Cerebellar nuclear complex (tissue), 1 donor: ENCODE measurements at places on chromosomes 11 and 22.

DNA sequence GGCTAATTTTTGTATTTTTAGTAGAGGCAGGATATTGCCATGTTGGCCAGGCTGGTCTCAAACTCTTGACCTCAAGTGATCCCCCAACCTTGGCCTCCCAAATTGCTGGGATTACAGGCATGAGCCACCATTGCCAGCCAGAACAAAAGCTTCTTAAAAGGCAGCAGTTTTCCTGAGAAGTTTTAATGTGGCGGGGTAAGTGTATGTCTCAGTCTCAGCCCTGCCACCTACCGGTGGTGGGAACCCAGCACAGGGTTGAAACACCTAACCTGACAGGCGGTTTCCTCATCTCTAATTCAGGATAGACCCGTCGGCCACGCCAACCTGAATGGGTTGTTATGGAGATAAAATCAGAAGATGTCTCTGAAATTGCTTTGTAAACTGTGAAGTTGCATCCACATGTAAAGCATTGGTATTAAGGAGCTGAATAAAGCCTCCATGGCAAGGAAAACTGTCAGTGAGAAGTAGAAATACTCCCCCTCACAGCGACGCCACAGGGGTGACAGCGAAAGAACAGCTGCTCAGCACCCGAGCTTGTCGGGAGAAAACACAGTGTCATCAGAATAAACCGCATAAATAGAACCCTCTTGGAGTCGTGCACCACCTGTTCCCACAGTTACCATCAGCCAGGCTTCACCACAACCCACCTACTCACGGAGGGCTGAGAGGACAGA lies 165.9 kb upstream of the NCAM1 start:
- DNase-seq: no peak

GRCh38 chr11:64643256-64643881 lies 52.3 kb downstream of the SLC22A12 start:
- DNase-seq: no peak

DNA sequence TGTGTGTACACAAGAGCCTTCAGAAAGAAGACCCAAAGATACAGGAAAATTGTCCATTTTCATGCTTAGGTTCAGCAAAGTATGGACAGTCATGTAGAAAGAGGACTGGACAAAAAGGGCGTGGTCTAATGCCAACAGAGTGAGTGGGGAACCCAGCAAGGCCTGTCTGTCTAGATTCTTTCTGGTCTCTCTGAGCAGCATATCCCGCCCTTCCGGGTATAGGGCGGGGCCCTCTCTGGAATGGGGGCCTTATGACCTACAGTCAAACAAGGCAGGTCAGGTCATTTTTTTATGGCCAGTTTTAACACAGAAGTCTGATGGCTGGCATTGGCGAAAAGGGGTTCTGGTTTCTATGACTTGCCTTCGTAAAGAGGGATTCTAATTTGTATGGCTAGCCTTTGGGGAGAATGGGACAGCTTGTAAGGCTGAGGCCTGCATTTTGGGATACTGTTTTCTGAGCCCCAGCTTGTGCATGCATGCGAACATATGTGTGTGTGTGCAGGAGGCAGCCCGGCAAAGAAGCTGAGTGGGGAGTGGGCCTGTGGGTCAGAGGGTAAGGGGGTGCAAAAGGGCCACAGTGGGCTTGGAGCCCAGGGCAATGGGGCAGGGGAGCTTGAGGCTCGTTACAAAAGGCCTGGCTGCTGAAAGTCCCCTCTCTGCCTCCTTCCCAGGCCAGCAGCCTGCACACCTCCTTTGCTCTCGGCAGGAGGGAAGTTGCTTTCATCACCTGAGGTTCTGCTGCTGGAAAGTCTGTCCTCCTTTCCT lies 130.5 kb upstream of the B3GAT1 start:
- no peak for DNase-seq

DNA sequence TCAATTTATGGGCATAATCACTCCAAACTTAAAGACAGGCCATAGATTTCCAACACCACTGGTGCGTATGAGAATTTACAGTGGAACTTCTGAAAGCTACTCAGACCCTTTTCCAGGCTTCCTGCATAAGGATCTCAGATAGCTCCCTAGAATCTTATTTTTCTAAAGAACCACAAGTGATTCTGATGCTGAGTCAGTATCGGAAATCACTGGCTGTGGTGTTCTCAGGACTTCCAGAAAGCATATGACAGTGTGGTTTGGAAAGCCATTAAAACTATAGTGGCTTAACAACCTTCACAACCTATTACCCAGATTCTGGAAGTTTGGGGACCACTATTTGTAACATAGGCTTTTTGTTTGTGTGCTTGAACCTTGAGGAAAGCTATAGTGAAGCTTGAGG lies 756.0 kb downstream of the DLG2 start:
- no peak for DNase-seq

DNA sequence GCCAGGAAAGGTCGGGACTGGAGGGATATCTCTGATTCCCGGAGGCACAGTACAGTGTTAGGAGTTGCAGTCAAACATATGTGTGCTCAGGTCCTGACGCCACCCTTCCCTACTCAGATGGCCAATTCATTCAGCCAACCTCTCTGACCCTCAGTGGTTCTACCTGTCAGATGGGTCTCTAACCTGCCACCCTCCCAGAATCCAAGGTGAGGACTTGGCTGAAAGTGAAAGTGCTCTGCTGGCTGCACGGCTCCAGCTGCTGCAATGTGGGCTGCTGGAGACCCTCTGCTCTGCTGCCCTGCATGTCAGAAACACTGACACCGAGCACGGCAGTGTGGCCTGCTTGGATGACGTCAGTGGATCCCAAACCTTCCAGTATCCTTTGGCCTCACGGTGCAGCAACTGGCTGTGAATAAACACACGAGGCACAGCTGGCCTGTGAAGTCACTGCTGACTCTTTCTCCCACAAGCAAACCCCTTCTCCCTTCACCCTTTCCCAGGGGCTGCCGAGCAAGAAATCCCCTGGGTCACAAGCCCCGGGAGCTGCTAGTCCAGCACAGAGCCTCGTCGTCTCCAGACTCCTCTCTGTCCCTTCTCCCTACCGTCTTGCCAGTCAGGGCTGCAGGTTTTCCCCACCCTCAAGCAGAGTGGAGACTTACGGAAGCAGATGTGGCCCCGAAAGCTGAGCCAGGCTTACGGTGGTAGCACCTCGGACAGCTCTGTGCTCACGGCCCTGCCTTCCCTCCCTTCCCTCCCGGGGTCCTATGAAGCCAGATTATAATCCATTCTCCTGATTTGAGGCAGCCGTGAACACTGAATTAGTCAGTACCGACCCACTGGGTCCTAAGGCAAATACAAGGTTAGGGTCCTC lies 24.3 kb downstream of the KIAA0930 start:
- no peak for DNase-seq

DNA sequence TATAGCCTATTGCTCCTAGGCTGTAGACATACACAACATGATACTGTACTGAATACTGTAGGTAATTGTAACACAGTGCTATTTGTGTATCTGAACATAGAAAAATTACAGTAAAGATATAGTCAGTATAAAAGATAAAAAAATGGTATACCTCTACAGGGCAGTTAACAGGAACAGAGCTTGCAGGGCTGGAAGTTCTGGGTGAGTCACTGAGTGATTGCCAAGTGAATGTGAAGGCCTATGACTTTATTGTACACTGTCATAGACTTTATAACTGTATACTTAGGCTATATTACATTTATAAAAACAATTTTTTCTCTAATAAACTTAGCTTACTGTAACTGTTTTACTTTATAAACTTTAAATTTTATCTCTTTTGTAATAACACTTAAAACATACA lies 332.4 kb upstream of the ARHGAP42 start:
- no peak for DNase-seq

DNA sequence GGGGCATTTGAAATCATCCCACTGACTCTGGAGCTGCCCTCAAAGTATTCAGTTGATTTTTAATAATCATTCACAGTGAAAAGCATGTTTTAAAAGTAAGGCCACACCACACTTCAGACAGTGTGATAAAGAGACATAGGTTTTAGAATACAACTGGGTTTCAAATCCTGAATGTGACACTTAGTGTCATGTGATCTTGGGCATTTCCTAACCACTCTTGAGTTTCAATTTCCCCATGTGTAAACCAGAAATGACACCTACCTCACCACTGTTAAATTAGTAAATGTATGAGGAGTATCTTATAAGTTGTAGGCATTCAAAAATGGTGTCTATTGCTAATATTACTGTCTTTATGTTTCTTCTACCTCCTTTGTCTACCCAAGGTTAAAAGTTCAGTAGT lies 5.4 kb downstream of the TMEM123 start:
- no peak for DNase-seq

GRCh38 chr11:69448471-69449284 lies 32.8 kb upstream of the LINC01488 start:
- no peak for DNase-seq

GRCh38 chr11:128262463-128263345 lies 324.7 kb downstream of the ETS1 start:
- peak; percentile 14 for DNase-seq

DNA sequence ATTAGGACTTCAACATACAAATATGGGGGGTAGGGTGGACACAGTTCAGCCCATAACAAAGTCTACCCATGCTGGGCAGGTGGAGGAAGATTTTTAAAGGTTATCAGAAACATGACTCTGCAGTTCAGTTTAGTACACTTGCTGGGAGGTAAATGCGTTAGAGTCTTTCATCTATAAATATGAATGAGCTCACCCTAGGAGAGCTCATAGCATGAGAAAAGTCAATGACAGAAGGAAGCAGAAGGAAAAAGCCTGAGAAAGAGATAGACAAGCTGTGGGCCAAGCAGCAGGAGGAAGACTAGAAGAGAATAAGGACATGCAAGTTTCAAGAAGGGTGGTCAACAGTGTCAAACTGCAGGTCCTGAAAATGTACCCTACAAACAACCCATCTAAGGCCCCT lies 27.0 kb upstream of the FSHB start:
- DNase-seq: no peak

GRCh38 chr11:130070846-130071200 lies 1.1 kb downstream of the APLP2 start:
- DNase-seq: no peak

DNA sequence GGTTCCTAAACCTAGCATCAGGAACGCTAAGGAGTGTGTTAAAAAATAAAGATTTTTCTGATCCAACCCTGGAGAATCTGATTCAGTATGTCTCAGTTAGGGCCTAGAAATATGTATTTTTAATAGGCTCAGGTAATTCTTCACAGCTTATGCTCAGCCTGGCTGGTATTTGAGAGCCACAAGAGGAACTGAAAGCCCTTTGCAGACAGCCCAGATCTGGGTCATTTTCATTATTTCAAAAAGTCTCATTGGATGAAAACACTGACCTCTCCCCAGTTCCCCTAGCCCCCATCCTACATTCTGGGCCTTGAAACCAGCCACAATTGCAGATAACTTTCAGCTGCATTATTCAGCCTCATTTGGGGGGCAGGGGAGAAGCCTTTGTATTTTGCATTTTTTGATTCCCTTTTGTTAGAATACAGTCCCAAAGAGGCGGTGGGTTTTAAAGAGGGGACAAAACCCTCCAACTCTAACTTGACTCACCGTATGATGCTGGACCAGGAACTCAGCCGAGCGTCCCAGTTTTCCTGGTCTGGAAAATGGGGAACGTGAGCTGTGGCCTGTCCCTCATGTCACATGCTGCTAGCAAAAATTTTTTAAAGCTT lies 66.0 kb upstream of the LARGE1 start:
- no peak for DNase-seq

DNA sequence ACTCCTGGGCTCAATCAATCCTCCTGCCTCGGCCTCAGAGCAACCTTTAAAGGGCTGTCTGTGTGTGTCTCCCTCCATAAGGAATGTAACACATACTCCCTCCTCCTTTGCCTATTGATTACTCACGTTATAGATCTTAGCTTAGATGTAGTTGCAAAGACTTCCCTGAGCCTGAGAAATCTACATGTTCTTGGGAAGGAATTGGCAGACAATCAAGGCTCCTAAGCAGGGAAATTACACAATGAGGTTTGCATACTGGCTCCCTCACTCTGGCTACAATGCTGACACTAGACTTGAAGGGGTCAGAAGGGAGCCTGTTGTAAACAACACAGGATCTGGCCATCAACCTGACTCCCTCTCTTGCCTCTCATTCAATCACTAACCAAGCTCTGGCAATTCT lies 5.2 kb upstream of the OLFML1 start:
- no peak for DNase-seq

- DNase-seq: no peak
Measured at GRCh38 chr22:50621356-50621880, 6.5 kb downstream of the ARSA start.

DNA sequence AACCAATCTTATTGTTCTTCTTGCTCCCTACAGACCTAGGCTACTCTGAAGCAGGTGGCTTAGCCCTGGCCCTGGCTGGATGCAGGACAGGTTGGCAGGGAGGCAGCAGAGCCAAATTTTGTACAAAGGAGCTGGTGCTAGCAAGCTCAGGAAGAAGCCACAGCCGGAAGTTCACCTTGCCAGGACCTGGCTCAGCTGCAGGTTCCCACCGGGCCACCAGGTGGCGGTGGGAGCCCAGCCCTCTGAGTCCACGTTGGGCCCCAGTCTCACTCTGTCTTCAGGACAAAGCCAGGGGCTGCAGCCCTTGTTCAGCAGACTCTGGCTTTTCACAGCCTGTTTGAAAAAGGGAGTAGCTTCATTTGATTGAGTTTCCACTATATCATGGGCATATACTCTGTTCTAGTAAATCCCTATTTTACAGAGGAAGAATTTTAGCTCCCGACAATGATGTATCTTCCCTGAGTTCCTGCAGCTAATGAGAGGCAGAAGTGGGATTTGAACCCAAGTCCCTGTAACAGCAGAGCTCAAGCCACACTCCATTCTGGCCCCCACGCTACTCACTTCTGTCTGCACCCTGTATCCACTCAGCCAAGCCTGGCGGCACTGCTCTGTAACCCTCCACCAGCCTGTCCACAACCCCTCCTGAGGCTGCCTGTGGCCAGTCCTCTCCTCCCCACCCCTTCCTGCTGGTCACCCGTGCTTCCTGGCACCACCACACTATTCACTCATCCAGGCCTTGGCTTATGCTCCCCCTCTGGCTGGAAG lies 3.3 kb downstream of the TKFC start:
- peak; percentile 76 for DNase-seq

DNA sequence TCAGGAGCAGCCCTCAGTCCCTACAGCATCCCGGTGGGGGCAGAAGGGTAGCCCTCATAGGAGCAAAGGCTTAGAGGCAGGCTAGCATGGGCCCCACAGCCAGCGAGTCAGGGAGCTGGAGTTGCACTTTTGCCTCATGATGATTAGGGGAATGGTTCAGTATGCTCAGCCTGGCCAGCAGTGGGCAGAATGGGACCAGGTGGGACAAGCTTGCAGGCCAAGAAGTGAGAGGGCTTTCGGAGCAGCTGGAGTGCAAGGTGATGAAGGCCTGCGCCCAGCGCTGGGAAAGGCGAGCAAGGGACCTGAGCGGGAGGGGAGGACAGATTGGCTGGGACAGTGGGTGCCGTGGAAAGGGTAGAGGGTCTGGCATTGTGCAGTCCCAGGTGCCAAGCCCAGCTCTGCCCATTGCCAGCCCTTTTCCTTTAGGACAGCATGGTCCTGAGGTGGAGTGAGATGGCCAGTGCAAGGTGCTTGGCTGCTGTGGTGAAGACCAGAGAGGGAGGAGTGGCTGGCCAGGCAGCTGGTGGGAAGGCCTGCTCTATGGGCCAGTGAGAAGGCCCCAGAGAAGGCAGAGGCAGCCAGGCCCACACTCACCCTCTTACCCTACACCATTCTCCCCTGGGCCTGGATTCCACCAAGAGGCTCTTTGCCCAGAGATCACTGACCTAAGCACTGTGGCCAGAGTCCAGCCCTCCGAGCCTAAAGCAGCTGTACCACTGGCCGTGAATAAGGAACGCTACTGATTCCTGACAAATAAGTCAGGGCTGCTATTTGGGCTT lies 47.9 kb upstream of the SUSD2 start:
- DNase-seq: no peak

GRCh38 chr11:118295815-118296454 lies 8.6 kb upstream of the CD3E start:
- no peak for DNase-seq
